ENCODE measurements at places on chromosomes 2 and 18.
A peak's percentile ranks its signal among the peaks of the same experiment; 100 is the strongest.

- DNase-seq = no peak
Observed at GRCh38 chr2:109547280-109547679, 66.5 kb downstream of the SEPTIN10 start.

GRCh38 chr2:130372055-130372832 is 16.4 kb downstream of the PTPN18 start:
- peak; percentile 92 for DNase-seq

DNA sequence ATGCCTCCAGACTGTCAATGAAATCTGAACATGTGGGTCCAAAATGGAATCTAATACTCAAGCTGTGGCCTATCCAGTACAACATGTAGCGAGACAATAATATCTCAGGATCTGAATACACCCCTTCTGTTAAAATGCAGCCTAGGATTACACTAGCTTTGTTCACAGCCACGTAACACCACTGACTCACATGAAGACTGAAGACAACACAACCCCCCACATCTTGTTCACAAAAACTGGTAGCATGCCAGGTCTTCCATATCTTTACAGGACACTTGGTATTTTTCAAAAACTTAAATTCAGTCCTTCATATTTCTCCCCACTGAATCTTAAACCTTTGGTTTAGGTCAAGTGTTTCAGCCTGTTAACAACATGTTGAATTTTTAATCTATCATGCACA is 84.2 kb downstream of the SLC8A1 start:
- no peak for DNase-seq

- DNase-seq = no peak
Observed at GRCh38 chr2:235634435-235635158, 140.8 kb downstream of the AGAP1 start.

GRCh38 chr18:37668971-37669747 is 103.6 kb upstream of the CELF4 start:
- no peak for DNase-seq

DNA sequence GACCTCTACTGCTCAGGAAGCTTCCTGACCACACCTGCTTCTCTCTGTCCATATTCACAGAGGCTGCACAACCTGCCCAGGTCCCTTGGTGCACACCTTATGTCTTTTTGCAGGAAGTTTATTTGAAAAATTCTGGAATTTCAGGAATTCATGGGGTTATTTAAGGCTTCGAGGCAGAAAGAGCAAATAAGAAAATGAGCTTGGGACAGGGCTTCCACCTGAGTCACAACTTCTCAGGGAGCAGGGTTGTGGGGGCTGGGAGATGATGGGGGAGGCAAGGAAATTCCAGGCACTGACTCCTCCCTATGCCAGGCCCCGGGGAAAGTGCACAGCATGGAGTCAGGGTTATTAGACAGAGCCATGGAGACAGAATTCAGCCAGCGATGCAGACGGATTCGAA is 57.7 kb downstream of the INHBB start:
- no peak for DNase-seq

- peak; percentile 65 for DNase-seq
Observed at GRCh38 chr2:197786010-197786877, 1.1 kb upstream of the BOLL start.

- no peak for DNase-seq
Observed at GRCh38 chr2:47389692-47390091, 13.3 kb upstream of the MSH2 start.

GRCh38 chr2:213279971-213280370 is 4.3 kb upstream of the SPAG16 start:
- no peak for DNase-seq

- DNase-seq = no peak
Observed at GRCh38 chr2:120464448-120464931, 118.6 kb downstream of the INHBB start.

GRCh38 chr2:60267122-60267521 is 286.3 kb downstream of the BCL11A start:
- no peak for DNase-seq

DNA sequence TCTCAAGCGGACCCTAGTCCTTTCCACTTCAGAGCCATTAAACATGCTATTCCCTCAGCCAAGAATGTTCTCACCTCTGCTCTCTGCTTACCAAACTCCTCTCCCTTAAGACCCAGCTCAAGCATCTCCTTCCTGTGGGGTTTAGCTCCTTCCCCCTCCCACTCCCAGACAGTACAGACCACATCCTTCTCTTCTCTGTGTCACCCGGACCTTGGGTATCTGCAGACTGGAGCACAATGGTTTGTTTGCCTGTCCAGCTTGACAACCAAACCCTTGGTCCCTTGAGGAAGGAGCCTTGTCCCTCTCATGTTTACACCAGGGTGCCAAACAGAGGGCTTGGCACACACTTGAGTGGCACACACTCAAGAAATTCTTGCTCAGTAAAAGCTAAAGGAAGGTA is 4.1 kb upstream of the CD8A start:
- no peak for DNase-seq

DNA sequence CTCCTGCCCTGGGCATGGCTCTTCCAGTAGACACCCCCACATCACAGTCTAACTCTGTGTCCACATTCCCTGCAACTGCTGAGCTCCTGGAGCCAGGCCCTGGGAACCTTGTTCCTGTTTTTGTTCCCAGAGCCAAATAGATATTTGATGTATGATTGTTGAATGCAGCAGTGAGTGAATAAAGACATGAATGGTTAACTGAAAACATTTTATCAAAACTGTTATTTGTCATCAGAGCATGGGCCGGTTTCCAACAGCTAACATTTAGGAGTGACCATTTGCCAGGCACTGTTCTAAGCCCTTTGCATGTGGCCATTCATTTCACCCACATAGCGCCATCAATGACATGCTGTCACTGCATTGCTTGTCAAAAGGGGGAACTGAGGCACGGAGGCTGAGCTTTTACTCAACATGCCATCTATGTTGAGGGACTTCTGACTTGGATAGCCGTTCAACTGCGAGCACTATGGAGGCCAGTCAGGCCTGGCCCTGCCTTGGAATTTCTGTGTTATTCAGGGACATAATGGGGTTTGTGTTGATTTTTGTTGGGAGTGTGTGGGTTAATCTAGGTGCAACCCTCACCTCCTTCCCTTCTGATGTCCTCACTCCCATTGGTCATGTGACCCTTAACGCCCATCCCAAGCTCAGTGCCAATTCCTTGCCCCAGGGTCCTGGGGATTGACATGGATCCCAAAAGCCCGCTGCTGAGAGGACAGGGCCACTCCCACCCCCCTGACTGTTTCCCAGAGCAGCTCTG is 12.6 kb downstream of the IL1R1 start:
- no peak for DNase-seq

GRCh38 chr18:59359576-59359952 is 499 bp upstream of the LMAN1 start:
- DNase-seq = no peak

DNA sequence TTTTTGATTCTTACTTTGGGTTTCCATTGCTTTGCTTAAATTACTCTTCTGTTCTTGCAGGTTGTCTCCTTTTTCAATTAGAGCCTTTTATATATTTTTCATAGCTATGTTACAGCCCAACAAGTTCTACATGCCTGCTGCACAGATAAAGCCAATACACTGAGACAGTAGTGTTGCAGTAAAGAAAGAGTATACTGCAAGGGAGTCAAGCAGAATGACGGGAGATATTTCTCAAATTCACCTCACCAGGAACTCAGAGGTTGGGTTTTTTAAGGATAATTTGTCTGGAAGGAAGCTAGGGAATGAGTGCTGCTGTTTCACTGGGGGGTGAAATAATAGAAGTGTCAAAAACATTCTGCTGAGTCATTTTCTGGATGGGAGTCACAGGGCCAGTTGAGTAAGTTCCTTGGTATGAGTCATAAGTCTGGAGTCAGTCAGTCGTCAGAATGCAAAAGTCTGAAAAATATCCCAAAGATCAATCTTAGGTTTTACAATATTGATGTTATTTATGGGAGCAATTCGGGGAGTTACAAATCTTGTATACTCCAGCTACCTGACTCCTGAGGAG is 193.0 kb upstream of the RGPD4 start:
- DNase-seq = no peak

DNA sequence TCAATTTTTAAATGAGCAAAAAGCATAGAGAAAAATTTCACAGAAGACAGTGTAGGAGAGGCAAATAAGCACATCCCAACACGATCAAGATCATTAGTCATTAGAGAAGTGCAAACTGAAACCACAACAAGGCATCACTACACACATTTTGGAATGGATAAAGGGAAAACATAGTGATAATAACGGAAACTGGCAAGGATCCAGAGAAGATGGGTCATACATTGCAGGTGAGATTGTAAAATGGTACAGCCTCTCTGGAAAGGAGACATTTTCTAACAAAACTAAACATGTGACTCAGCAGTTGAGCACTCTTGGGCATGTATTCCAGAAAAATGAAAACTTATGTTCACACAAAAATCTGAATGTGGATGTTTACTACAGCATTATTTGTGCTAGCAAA is 98.3 kb upstream of the TMEM17 start:
- DNase-seq = no peak

- DNase-seq = no peak
Observed at GRCh38 chr2:56801214-56801613, 617.4 kb downstream of the CCDC85A start.

DNA sequence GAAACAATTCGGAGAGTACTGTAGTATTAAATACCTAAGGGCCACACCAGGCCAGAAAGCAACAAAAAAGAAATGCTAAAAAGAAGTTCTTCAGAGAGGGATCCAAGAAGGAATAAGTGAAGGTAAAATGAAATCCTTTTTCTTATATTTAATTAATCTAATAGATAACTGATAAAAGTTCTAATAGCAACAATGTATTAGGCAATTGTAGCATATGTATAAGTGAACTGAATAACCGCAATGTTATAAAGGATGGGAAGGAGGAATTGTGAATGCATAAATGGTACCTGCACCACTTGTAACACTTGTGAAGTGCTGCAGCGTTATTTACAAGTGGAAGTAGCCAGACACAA is 21.8 kb downstream of the TMSB10 start:
- no peak for DNase-seq

GRCh38 chr18:46400449-46400848 is 256.6 kb downstream of the LOXHD1 start:
- DNase-seq = no peak

DNA sequence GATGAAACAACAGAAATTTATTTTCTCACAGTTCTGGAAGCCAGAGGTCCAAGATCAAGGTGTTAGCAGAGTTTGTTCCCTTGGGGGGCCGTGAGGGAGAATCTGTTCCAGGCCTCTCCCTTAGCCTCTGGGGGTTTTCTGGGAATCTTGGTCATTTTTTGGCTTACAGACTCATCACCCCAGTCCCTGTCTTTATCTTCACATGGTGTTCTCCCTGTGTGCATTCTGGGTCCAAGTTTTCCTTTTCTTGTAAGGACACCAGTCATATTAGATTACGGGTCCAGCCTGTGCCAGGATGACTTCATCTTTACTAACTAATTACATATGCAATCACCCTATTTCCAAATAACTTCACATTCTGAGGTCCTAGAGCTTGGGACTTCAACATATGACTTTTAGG is 292.5 kb upstream of the TRIB2 start:
- no peak for DNase-seq

DNA sequence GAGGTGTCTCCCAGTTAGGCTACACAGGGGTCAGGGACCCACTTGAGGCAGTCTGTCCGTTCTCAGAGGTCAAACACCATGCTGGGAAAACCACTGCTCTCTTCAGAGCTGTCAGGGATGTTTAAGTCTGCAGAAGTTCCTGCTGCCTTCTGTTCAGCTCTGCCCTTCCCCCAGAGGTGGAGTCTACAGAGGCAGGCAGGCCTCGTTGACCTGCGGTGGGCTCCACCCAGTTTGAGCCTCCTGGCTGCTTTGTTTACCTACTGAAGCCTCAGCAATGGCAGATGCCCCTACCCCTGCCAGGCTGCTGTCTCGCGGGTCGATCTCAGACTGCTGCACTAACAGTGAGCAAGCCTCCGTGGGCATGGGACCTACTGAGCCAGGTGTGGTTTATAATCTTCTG is 346.3 kb downstream of the CELF4 start:
- no peak for DNase-seq

DNA sequence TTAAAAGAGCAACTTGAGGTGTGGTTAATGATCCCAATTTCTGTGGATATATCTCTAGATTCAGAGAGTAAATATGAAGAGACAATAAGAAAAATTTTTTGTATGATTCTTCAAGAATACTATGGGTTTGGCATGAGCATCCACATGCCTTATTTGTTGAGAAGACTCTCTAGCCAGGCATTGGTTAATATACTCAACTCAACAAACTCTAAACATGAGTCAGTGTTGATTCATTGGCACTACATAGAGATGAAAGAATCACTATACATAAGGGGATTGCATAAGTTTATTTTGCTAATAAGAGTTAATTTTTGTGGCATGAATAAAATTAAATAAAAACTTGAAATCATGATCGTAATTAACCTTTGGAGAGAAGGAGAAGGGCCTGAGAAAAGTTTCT is 930.2 kb upstream of the LRRTM1 start:
- no peak for DNase-seq

GRCh38 chr2:25324251-25324650 is 17.5 kb downstream of the DNMT3A start:
- DNase-seq = no peak

- no peak for DNase-seq
Observed at GRCh38 chr2:177516824-177517544, 124.4 kb downstream of the AGPS start.

DNA sequence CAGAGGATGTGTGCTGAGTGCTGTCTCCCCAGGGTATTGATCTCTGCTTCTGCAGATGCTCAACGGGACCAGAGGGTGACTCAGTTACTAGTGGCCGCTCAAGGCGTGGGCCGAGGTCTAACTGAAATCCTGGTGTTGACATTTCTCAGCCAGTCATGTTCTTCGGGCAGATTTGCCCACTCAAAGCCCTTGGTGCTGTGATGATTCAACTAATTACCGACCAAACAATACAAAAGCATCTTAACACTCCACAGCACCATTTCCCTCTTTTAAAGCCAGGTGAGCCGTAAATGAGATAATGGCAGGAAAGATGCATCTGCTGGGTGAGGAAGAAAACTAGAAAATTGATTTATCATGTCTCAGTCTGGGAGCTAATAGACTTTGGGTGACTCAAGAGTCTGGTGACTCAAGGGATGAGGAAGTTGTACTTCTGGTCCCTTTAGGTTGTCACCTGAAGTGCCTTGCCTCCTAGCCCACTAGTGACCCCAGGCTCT is 32.7 kb upstream of the PRLH start:
- no peak for DNase-seq

GRCh38 chr2:29455200-29455860 is 340.1 kb downstream of the CLIP4 start:
- no peak for DNase-seq

GRCh38 chr18:3466872-3467271 is 16.9 kb downstream of the TGIF1 start:
- DNase-seq = no peak

- no peak for DNase-seq
Observed at GRCh38 chr2:118077636-118078247, 10.5 kb upstream of the INSIG2 start.

DNA sequence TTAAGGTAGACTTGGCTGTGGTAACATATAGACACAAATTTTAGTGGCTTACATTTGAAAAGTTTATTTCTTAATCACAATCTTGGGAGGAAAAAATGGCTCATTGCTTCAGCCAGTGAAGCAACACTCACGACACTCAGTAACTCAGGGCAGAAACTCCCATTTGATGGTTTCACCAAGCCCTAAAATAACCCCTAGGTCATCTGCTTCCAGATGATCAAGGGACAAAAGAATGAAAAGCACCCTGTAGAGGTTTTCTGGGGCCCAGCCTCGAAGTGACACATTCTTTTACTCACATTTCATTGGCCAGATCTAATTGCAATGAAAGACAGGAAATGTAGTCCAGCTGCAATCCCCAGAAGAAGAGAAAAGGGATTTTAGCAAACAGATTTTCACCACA is 275.9 kb downstream of the TMX3 start:
- DNase-seq = no peak
